NCI-H1417 (cell line): ENCODE measurements at places on chromosomes 3 and 15.

DNA sequence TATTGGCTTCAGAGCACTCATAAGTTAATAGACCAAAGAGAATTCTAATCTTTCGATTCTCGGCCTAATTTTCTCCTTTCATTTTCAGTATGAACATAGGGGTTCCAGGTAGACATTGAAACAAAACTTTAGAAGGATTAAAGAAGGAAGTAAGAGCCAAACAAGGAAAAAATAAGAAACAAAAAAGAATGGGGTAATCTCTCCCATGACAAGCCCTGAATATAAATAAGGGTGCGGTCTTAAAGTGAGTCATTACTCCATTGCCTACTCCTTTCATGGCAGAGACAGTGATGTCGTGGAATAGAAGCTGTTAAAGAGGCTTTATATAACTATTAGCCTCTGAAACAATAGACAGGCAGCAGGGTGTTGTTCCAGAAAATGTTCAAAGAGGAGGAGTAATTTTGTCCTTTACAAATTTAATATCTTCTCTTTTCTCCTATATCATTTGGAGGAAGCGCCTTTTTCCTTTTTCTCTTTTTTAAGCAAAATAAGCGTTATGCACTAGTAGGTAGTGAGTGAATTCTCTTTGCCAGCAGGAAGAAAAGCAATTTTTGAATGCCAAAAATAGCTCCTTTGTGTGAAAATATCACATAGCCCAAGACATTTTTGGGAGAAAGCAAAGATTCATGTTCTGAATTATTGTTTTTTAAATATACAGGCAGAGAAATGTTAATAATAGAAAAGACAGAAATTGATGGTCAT is 607.9 kb upstream of the KCNMB2 start:
- DNase-seq, result no peak

DNA sequence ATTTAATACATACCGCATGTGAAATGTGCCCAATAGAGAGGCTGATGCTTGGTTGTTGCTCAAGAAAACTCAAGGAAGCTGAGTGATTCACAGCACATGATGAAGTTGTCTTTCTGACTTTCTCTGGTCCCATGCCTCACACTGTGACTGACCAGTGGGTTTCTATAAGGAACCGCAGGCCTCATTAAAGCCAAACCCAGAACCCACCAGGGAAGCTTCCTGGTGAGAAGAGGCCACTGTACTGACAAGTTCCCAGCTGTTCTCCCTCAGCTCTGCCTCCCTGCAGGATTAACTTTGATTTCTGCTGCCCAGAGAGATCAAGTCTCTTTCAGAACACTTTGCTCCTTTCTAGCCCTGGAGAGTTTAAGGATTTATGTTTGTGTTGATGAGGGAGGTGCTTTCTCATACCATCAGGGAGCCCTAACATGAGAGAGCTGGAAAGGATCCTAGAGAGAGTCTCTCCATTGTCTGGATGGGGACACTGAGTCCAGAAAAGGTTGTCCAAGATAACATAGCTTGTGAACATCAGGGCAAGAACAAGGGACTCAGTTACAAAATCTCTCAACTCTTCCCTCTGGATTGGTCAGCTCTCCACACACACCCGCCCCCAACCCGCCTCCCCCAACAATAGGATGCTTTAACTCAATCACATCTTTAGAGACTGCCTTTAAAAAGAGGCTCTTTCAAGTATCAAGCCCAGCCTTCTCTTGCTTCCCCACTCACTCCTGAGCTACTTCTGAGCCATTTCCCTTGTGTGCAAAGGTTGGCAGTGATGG is 303.2 kb upstream of the TLE3 start:
- no peak for DNase-seq

GRCh38 chr3:25564075-25564474 is 100.6 kb downstream of the TOP2B start:
- no peak for DNase-seq

GRCh38 chr3:195557322-195557721 is 14.2 kb upstream of the PPP1R2 start:
- no peak for DNase-seq

DNA sequence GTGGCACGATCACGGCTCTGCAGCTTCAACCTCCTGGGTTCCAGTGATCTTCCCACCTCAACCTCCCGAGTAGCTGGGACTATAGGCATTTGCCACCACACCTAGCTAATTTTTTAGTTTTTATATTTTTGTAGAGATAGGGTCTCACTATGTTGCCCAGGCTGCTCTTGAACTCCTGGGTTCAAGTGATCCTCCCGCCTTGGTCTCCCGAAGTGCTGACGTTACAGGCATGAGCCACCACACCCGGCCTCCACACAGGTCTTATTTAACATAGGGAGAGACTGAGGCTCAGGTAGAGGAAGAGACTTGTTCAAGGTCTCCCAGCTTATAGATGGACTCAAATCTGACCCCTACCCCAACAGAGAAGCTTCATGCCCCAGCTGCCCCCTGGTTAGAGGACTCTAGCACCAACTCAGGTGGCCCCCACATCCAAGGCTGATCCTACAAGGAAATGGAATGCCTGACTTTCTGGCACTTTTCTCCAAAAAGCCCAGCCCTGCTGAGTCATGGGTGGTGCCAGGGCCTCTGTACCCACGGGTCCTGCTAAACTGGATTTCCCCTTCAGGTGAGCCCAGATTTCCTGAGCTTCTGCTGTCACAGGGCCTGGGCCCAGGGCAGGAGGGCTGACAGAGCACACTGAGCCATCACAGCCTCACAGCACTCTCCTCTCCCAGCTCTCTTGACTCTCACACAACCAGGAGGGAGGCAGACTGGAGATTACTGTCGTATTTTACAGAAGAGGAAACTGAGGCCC is 5.6 kb downstream of the TMEM40 start:
- no peak for DNase-seq

GRCh38 chr3:15782429-15782828 is 15.3 kb downstream of the ANKRD28 start:
- DNase-seq, result no peak

DNA sequence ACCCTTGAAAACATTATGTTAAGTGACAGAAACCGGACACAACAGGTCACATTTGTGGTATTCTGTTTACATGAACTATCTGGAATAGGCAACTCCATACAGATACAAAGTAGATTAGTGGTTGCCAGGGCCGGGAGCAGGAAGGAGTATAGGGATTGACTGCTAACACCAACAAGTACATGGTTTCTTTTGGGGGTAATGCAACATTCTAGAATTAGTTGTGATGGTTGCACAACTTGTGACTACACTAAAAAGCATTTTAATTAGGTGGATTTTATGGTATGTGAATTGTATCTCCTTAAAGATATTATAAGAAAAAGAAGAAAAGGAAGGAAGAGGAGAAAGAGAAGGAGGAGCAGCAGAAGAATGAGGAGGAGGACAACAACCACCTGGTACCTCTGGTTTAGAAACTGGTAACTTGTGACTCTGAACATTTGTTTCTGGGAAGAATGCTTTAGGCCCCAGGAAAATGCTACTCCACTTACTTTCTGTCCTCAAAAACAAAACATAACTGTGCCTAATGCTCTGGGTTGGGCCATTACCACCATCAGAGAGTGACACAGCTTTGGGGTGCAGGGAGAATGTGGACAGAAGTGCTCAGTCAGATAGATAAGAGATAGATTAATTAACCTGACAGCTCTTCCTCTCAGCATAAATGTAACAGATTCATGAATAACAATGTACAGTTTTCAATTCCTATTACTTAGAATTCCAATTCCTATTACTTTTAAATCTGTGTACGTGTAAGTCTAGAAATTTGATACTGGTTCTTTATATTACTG is 20.3 kb downstream of the SETMAR start:
- no peak for DNase-seq

DNA sequence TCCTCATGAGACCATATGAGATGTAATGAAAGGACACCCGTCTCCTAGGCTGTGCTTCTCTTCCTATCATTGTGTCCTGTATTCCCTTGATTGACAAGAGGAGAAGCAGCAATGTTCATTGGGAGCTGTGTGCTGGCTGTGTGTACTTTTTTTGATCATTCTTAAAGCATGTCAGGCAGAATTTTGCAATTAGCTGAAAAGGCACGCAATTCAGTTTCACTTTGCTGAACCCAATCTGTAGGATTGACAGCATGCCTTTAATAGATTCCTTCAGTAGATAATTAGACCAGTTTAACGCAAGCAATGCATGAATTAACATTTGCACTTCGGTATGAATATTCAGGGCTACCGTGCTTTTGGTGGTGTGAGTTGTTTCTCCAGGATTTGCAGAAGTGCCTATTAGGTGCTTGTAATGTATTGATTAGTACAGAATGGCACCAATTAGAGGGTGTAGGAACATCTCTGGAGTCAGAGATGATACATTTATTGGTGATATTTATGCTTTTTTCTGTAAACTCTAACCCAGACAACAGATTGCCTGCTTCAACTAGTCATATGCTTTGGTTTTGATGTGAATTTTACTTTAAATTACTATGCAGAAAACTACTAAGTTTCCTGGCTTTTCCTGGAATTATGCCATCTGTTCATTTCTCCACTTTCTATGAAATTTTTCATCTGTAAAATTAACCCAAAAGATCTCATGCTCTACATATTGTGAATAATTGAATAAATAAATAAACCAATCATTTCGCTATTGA is 114.3 kb downstream of the NSUN3 start:
- DNase-seq, result no peak

DNA sequence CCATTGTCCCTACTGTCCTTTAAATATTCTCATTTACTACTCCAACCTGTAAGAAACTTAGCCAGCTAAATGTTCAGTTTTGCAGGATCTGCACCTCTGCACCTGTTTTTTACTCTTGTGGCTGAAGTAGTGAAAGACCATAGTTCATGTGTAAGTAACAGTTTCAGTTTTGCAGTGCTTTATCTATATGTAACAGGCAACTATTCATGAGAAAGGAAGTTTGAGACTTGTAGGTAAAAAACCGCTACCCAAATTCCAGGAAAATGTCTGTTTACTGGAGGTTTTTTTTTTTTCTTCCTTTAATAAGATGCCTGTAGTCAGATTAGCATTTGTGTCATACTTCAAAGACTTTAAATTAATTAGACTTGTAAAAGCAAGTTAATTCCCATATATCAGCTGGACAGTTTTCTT is 25.4 kb upstream of the MBNL1 start:
- DNase-seq, result no peak

GRCh38 chr3:45240292-45240691 is 14.2 kb upstream of the TMEM158 start:
- DNase-seq, result no peak

DNA sequence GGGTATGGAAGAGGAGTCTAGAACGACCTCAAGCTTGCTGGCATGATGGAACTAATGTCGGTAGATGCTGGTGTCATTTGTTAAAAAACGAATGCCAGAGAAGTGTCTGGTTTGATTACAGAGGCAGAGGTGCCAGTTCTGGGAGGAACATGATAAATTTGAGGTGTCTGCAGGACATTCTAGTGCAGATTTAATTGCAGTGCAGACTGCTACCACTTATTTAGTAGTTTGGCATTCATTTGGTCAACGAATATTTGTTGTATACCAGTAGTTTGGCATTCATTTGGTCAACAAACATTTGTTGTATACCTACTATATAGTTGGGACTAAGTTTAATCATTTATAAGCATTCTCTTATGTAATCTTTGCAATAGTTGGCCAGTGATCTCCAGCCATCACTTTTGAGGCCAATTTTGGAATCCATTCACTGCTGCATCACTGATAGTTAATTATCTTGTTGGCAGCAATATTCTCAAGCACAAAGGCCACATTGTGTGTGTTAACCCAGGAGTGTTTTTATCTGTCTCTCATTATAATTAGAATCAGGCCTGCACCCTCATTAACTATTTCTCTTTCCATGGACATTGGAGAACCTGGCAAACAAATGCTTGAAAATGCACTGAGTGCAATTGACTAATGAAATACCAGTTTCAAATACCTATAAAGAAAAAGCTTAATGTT is 19.5 kb upstream of the TGFBR2 start:
- DNase-seq, result no peak

DNA sequence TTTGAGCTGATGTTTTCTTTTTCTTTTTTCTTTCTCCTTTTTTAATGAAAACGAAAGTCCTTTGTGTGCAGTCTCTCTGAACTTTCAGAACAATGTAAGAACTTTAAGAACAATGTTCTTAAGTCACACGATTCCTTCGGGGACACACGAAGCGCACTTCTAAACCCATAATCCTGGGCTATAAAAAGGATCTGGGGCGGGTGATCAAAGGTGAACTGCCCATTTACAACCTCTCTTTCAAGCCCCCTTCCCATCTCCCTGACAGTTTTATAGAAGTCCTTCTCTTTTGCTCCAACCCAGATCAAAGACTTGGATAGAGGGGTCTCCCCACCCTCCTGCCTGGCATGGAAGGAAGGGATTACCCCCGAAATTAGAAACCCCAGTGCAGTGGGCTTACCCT is 126.8 kb downstream of the BDH1 start:
- no peak for DNase-seq

- DNase-seq, result no peak
Measured at GRCh38 chr15:28182731-28183130, 83.6 kb upstream of the OCA2 start.

- DNase-seq, result no peak
Measured at GRCh38 chr3:45232521-45232920, 6.4 kb upstream of the TMEM158 start.

DNA sequence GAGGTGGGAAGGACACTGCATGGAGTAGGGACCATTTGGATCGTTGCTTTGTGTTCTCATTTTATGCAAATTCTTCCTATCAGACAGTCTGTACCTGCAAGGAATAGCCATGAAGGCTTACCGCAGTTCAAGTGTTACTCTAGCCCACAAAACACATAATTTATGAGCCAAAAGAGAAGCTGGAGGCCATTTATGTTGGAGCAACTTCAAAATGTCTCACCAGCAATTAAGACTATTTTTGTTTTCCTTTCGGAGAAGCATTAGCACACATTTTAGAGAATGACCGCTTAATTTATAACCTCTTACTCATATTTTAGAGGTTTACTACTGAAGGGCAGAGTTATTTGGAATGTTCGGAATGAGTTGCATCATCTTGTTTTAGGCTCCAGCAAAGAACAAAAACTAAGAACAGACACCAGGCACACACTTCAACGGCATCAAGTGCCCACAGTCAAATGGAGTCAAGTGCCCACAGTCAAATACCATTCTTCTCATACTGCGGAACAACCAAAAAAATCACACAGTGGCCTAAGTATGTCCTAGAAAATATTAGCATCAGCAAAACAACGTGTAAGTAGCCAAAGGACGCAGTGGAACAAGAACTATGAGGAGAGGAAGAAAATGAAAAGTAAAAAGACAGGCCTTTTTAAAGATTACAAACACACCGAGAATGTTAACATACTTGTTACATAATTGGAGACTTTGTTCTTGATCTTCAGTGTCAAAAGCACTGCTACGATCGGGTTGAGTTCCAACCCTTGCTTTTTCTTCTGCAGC is 17.5 kb upstream of the GOLGA8J start:
- DNase-seq, result no peak

- DNase-seq, result no peak
Measured at GRCh38 chr3:165159760-165160421, 36.3 kb downstream of the SLITRK3 start.

- DNase-seq, result no peak
Measured at GRCh38 chr3:111802163-111802625, 56.9 kb upstream of the PHLDB2 start.

GRCh38 chr15:83282776-83283137 is 1.7 kb downstream of the BNC1 start:
- no peak for DNase-seq

- DNase-seq, result no peak
Measured at GRCh38 chr3:81743096-81744025, 18.1 kb downstream of the GBE1 start.
